ENCODE measurements at places on chromosomes 11 and 22.

DNA sequence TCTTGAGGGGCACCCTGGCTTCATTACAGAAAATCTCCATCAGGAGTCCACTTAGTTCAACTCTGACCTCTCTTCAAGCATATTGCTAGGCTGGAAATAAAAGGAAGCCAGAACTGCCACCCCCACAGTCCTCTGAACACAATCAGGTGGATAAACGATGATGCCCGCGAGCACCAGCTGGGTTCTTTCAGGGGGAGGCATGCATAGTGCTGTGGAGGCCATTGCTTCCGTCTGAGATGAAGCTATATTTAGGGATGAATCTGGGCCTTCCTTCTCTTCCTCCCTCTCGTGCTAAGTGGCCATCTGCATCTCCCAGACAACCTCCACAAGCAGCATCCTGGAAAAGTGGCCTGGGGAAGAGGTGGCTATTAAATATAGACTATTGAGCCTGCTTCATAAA is 3.9 kb upstream of the MICAL2 start:
- DNase-seq = no peak

DNA sequence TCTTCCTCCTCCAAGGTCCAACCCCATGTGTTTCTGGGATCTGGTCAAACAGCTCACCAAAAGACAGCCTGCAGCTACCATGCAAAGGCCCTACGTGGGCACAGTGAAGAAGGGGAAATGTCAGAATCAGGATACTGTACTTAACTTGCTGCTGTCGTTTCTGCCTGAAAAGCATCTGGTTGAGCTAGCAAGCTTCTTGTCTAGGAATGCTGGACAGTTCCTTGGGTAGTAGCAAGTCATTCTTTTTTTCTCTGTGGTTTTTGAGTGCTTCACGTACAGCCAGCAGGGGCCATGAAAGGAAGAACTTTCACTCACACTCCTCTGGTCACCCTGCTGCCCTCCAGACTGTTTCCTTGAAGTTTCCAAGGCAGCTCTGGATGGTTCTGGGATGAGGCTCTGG is 24.7 kb downstream of the RCOR2 start:
- DNase-seq = no peak

DNA sequence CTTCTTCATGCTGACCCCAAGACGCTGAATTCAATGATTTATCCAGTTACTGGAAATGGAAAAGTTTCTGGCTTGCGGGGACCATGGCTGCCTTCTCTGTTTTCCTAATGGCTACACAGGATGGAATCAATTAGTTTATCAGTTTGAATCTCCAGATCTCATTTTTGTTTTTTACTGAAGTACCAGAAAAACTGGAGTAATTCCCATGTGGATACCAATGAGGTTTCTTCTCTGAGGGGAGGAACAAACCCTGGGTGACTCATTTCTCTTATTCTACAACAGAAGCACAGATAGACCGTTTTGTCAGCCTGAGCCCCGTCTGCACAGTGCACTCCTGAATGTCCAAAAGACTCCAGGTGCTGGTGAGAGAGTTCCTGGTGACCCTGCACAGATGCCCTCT is 3.4 kb downstream of the ZNF195 start:
- DNase-seq = no peak

GRCh38 chr22:19654338-19654987 is 59.8 kb upstream of the SEPTIN5 start:
- DNase-seq = no peak

DNA sequence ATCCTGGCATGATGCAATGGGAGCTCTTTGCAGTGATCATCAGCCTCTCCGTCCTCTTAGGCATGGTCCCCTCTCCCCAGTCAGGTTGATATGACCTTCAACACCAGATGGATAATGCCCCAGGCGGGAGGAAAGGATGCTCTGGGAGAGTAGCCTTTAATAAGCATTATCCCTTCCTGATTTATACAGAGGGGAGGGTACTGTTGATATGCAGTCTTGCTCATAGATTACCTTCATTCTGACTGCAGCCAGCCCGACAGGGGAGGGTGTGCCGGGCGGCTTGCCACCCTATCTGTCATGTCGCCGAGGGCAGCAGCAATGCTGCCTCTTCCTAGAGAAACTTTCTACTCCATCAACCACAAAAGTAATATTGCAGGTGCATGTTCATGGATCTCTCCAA is 497.4 kb downstream of the OPCML start:
- DNase-seq = no peak

Measured in endothelial cell (in vitro differentiated cells).